ENCODE measurements at places on chromosomes 7 and 10.

- no peak for DNase-seq
These were observed 502.3 kb upstream of the ZMIZ1 start for GRCh38 chr10:78566284-78567111.

DNA sequence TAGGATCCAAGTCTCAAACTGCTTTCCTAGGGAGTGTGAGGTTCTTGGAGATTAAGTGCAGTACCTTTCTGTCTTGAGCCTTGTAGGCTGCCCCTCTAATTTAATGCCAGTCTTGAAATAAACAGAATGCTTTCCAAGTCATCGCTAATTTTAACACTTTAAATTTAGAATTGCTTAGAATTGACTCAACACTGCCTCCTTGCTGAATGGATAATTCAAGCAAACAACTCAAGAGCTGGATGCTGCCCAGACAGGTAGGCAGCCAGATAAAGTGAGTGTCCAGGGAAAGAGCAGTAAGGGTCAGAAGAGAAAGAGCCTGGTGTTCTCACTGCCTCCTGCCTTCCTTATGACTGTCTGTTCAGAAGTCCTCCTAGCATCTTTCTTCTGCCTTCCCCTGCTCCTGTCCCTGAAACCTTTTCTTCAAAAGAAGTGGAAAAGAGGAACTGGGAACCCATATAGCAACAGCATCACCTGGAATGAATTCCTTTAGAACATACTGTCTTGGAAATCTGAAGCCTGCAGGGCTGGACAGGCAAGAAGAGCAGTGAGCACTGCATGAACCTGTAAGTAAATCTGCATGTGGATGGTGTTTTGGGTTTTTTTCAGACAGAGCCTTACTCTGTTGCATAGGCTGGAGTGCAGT lies 3.1 kb upstream of the GOT1 start:
- no peak for DNase-seq

DNA sequence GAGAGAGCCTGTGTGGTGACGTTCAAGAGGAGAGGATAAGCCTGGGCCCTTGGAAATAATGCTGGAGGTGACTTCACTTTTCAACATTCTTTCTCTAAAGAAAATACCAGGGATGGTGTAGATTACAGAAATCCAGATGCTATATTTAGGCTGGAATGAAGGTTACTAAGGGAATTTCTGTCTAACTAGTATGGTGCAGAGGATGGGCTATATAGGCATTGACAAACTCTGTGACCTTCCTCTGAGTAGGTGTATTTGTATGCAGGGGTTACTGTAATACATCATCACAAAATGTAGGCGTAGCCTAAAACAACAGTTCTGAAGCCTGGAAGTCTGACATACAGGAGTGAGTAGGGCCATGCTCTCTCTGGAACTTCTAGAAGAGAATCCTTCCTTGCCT lies 155.3 kb upstream of the INHBA start:
- DNase-seq = no peak

DNA sequence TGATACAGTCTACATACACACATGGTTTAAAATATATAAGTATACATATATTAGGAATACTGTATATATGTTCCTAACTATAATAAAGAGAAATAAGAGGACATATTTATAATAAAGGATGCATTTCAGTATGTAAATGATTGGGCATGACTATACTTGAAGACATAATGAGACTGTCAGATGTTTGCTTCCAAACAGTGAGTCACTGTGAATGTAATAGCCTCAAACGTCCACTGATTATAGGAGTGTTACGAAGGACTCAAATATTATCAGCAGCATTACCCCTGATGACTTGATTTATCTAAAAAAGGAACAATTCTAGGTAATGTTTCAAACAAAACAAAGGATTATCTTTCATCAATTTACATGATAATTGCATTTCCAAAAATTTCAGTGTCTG lies 39.9 kb upstream of the NRBF2 start:
- DNase-seq = no peak

DNA sequence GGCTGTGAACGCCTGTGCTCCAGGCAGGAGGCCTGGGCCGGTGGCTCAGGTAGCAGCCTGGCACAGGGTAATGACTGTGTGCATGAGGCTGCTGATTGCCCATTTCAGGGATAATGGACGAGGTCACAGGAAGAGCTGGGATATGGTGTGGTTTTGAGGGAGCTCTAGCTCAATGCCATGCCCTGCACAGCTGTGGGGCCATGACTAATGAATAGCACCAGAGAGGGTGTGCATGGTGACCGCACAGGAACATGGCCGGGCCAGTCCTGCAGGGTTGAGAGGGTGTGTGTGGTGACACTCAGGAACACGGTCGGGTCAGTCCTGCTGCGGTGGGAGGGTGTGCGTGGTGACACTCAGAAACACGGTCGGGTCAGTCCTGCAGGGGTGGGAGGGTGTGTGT lies 21.8 kb downstream of the NKX6-2 start:
- DNase-seq = no peak

GRCh38 chr10:49280001-49280408 lies 19.0 kb upstream of the C10orf71 start:
- DNase-seq = peak; percentile 43

DNA sequence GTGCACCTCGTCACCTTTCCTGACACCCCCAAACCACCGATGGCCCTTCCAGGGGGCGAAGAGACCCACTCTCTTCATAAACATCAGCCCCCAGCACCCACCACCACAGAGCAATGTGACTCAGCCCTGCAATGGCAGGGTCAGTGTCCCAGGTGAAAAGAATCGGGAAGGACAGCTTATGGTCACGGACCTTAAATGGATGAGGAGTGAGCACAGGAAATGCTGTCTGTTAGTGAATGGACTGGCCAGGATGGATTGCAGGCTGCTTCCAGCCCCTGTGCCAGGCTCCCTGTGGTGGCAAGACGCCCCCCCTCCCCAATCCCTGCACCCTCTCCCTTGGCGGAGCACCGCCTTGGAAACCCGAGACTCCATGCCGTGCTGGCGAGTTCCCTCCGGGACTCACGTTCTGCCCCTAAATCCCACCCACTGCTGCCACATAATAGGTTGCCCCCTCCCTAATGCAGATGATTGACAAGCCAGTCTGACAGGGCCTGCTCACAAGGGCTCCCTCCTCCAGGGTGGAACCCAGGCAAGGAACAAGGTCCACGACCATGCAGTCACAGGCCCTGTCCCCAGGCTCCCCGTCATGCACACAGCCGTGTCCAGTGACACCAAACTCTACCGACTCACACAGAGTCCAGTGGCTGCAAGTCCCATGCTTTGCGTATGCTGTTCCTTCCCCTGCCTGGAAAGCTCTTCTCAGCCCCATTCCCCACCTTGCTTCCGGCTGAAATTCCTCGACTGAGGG lies 7.3 kb downstream of the ASB13 start:
- DNase-seq = no peak

DNA sequence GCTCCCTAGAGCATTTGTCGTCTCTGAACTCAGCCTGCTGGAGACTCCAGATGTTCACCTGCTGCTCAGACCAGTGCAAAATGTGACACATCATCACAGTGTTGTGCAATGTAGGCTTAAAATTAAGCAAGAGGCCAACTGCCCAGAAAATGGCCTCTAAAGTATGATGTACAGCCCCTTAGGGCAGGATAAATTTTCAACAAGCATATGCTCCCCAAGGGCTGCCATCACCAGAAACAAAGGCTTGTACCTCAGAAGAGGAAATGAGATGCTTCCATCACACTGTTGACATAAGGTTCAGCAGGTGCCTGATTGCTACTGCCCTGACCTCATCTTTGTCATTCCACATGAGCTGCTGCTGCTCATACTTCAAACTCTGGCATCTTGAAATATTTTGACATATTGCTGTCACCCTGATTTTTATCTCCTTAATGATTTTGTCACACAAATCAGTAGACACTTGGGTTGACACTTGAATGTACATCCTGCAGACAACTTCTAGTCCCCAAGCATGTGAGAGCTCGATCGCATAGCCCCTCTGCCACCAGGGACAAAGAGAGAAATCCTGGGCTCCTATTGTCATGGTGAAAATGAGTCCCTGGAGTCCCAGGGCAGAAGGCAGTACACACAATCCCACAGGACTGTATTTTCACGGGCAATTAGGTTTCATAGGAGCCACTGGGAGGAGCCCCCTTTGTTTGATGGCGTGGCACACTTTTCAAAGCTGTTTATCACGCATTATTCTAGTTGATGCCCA lies 219.7 kb upstream of the STK17A start:
- no peak for DNase-seq

DNA sequence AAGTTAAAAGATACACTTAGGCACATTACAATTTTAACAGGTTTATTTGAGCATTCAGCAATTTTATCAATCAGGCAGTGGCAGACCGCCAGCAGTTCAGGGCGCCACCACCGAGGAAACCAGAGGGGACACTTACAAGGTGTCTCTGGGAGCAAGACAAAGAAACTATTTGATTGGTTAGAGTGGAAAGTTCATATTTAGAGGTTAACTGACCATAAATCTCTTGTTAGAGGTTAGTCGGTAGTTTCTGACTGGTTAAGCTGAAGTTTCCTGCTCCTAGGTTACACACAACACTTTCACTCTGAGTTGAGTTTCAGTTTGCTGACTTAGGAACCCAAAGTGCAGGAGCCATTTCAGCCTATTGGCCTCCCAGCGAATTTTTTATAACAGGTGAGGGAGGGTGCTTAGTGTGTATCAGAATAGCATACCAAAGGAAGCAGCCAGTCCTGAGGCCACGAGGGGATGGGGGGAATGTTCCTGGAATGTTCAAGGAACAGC lies 10.8 kb upstream of the PVRIG start:
- DNase-seq = no peak

DNA sequence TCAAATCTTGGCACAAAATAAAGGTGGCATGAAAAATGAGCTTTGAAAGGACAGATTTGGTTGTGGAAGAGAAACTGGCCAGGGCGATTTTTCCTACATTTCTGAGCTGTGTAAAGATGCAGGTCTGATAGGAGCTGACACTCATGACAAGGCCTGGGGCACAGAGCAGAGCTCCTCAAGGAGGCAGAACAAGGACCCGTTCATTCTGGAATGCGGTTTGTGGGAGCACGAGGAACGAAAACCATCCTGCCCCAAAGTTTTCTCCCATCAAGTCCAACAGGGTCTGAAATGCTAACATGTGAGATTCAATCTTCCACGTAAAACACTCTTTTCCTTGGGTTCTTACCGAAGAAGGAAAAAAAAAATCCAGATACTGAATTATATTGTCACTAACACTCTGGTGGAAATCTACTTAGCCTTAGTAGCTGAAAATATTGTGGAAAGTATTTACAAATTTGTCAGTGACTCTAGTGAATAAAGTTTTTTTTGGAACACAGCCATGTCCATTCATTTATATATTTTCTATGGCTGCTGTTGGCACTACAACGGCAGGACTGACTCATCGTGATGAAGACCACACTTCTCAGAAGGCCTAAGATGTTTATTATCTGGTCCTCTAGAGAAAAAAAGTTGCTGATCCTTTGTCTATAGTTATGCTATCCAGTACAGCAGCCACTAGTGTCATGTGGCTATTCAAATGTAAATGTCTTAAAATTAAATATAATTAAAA lies 215.7 kb downstream of the BAMBI start:
- DNase-seq = peak; percentile 73

DNA sequence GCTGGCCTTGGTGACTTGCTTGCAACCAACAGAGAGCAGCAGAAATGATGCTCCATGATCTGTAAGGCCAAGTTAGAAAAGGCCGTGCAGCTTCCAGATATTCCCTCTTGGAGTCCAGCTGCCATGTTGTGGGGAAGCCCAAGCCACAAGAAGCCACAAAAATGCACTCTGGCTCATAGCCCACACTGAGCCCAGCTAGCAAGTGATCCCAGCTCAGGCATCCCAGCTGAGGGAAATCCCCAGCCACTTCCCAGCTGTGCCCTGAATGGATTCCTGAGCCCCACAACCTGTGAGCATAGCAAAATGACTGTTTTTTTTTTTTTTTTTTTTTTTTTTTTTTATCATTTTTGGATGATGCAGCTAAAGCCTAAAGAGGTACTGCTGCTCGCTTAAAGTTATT lies 11.1 kb upstream of the SDK1 start:
- no peak for DNase-seq

DNA sequence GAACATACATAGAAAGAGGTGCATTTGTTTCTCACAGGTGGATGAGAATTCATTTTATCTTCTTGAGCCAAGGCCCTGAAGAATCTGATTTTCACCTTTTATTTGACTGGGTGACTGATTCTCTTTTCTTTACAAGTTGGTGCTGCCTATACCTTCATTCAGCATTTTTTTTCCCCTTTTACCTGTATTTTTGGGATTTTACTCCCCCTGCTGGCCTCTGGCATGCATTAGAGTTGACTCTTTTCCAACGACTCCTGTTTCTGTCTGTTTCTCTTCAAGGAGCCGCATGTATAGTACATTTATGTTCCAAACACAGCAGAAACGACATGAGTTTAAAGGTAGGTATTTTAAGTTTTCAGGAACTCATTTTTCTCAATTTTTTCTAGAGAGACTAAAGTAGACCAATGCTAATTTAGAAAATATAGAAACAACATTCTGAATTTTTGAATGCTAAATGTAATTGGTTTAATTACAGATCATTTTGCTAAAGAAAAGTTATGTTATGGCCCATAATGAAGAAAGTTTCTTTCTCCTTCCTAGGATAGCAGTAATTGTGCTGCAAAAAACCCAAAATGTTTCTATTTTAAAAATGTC lies 149.8 kb upstream of the HDAC9 start:
- DNase-seq = peak; percentile 52

GRCh38 chr10:78445308-78445707 lies 411.6 kb downstream of the RPS24 start:
- no peak for DNase-seq

DNA sequence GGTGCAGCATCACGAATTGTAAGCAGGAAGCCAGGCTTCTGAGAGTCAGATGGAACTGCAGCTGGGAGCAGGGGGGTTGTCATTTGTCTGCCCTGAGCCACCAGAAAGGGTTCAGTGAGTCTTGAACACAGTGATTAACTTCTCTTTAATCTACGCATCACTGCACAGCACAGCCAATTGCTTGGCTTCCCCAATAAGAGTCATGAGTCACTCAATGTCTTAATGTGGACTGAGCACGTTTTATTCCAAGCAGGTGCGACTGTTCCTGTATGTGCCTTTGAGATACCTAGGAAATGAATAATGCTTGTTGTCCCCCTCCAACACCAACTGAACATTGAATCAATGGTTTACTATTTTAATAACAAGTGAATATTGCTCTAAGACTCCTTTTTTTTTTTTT lies 26.0 kb upstream of the PLEKHA1 start:
- no peak for DNase-seq

DNA sequence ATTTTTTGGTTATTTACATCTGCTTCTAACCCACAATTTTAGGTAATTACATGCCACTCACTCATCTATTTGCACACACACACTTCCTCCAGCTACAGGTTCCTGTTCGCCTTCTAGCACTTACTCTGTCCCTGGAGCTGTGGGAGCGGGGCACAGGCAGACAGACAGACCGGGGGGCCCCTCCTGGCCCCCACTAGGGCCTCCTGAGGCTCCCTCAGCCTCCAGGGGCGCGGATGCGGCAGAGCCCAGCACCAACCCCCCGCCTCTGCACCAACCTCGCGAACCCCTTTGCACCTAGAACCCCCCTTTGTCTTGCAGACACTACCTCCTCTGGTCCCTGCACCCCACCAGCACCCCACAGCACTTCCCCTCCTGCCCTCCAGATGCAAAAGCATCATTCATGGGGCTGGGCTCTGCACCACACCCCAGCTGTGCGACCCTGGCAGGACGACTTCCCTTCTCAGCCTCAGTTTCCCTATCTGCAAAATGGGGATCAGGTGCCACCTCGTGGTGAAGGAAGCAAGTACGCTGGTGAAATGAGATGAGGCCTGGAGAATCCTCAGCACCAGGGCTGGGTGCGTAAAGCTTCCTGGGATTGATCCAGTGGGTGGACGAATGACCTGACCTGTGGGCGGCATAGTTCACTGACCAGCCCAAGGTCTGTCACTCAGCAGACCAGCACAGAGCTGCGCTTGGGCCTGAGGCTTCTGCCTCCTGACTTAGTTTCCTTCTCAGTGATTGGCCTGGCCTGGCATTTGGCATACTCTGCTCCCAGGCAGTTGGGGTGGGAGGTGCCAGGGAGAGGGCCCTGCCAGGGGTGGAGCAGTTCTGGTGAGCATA lies 37.9 kb downstream of the ELFN1 start:
- no peak for DNase-seq
